ENCODE measurements at places on chromosomes 16 and 17.
A peak's percentile ranks its signal among the peaks of the same experiment; 100 is the strongest.

- H3K4me1 ChIP-seq: no peaks in the 10 kb centered on the region
- no peaks in the 10 kb centered on the region for H3K36me3 ChIP-seq
- no peak for DNase-seq
- H3K27ac ChIP-seq: peak overlapping the region; percentile 98
Measured at GRCh38 chr17:62629556-62630364, 2.3 kb downstream of the MRC2 start.

DNA sequence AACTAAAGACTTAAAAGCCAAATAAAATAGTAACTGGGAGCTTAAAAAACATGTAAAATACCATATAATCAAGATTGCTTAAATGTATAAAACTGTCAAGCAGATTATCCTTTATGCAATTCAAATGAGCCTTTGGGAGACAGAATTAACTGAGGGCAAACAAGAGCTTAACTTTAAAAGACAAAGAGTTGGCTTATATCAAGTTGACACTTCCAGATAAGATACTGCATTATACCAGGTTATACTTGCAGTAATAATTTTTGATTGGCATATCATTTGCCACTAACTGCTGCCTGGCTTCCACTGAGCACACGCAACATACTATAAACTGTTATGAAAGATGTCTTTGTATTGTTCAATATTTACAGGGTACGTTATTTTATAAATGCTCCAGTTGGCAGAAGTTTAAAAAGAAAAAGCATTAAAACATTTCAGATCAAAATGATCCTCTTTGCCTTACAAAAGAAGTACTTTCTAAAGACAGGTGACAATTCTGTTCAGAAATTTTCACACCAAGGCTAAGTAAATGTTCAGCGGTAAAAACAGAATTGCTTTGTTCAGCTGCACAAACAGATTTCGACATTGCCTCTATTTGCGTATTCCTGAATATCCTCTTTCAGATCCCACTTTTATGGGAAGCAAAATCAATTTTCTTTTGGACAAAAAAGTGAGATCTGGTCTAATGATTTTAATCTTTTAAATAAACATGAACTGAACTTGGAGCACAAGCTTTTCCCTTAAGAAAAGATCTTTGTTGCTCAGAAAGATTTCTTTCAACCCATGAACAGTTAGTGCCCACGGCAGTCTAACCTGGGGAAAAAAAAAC lies 50.7 kb downstream of the TOX3 start:
- no peaks in the 10 kb centered on the region for H3K36me3 ChIP-seq
- DNase-seq: no peak
- H3K27ac ChIP-seq: no peak overlapping the region
- H3K4me3 ChIP-seq: no peak overlapping the region

- H3K4me3 ChIP-seq: no peak overlapping the region
- DNase-seq: no peak
- H3K36me3 ChIP-seq: no peaks in the 10 kb centered on the region
- H3K27ac ChIP-seq: no peak overlapping the region
Measured at GRCh38 chr16:68860978-68861892, 17.9 kb downstream of the TANGO6 start.

DNA sequence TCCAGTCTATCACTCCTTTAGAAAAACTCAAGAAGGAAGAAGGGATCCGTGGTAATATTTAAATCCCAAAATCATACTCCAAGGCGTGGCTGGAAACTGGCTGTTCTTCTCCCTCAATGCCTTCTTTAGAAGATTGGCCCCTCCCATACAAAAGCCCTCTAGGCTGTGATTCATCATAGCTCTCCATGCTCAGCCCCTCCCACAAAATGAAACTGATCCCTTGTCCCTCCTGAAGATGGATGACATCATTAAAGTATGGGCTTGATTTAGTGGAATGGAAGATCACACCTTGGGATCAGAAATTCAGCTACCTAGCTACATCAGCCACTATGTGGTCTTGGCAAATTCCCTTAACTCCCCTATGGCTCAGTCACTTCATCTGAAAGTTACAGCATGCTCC lies 4.1 kb downstream of the GRIN2A start:
- H3K4me1 ChIP-seq: peaks cover 13% of the 10 kb centered on the region
- H3K36me3 ChIP-seq: no peaks in the 10 kb centered on the region
- no peak for DNase-seq
- peaks cover 3% of the 10 kb centered on the region for H3K27me3 ChIP-seq

- DNase-seq: no peak
- H3K36me3 ChIP-seq: no peaks in the 10 kb centered on the region
- H3K4me3 ChIP-seq: no peak overlapping the region
- H3K4me1 ChIP-seq: no peaks in the 10 kb centered on the region
- no peak overlapping the region for H3K27ac ChIP-seq
Measured at GRCh38 chr16:48041981-48042421, 113.8 kb downstream of the ABCC12 start.

- no peak overlapping the region for H3K27ac ChIP-seq
- H3K4me3 ChIP-seq: no peak overlapping the region
- no peak for DNase-seq
- H3K4me1 ChIP-seq: no peaks in the 10 kb centered on the region
Measured at GRCh38 chr17:72702136-72702735, 390.3 kb downstream of the SLC39A11 start.

DNA sequence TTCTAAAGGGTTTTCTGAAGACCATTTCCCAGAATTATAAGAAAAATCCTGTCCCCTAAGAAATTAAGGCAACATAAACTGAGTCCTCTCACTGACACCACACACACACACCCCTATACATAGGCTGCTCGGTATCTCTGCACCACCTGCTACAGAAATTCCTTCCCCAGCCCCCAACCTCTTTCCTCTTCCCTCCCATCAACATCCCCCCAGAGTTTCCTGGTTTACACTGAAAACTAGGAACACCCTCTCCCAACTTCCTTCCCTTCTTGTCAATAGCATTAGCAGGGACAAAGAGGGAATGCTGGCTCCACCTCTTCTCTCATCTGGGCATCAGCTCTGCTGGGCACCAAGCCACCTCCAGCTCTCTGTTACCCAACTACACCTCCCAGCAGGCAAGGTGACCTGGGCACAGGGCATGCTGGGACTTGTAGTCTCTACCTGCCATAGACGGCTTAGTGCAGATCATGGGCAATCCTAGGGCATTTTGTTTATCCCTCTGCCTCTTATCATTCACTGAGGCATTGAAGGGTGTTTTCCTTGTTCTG lies 15.7 kb downstream of the CAVIN1 start:
- DNase-seq: peak; percentile 72
- no peaks in the 10 kb centered on the region for H3K27me3 ChIP-seq
- no peaks in the 10 kb centered on the region for H3K36me3 ChIP-seq
- H3K27ac ChIP-seq: peak overlapping the region; percentile 91
- no peak overlapping the region for H3K4me3 ChIP-seq

DNA sequence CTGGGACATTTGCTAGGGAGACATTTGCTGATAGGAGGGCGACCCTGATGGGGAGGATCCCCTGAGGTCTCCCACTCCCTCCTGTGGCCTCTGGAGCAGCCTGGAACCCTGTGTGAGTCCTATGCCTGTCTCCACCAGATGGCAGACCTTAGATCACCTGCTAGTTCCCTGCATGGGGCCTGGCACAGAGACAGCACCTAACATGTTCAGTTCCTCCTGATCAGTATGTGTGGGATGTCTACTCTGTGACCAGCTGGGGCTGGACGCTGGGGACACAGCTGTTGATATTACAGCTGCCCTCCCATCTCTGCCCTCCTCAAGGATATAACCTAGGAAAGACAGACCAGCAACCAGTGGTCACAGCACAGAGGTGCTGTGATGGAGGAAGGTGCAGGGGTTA lies 1.1 kb upstream of the ADCY7 start:
- no peaks in the 10 kb centered on the region for H3K36me3 ChIP-seq
- H3K27ac ChIP-seq: no peak overlapping the region
- H3K27me3 ChIP-seq: no peaks in the 10 kb centered on the region
- no peaks in the 10 kb centered on the region for H3K4me1 ChIP-seq
- no peak for DNase-seq
- no peak overlapping the region for H3K4me3 ChIP-seq

DNA sequence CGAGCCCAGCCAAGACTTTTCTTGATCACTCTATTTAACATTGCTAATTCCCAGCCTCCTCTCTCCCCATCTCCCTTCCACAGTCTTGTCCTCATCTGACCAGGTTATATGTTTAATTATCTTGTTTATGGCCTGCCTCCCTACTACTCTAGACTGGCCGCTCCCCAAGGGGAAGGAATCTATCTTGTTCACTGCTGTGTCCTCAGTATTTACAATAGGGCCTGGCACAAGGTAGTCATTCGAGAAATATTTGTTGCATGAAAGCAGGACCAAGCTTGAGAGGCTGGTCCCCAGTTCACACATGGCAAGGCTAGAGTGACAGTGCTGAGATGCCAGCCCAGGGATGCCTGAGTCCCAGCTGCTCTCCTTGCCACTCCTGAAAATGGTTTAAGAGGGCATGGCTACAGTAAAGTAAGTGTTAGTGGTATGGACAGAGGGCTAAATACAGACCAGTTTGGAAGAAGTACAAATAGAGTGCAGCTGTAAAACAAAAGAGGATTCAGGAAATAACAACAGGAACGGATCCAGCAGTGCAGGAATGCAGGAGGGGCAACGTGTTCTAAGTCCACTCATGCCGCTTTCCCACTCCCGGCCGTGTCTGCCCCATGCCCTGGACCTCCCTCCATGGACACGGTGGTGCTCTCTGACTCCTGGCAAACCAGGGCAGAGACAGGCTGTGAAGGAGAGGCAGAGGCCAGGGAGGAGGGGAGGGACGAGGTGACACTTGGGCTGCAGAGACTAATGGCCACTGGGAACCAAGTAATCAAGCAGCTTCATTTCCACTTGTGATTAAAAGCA lies 65.6 kb downstream of the TOM1L2 start:
- H3K4me1 ChIP-seq: no peaks in the 10 kb centered on the region
- H3K36me3 ChIP-seq: no peaks in the 10 kb centered on the region
- no peak for DNase-seq

- H3K4me3 ChIP-seq: no peak overlapping the region
- H3K27ac ChIP-seq: peak overlapping the region; percentile 49
- H3K36me3 ChIP-seq: no peaks in the 10 kb centered on the region
- H3K27me3 ChIP-seq: no peaks in the 10 kb centered on the region
- DNase-seq: peak; percentile 85
Measured at GRCh38 chr17:19317359-19318095, 45.0 kb downstream of the B9D1 start.

GRCh38 chr16:11232852-11233726 lies 22.9 kb downstream of the SOCS1 start:
- H3K36me3 ChIP-seq: no peaks in the 10 kb centered on the region
- no peak overlapping the region for H3K27ac ChIP-seq
- H3K27me3 ChIP-seq: no peaks in the 10 kb centered on the region
- DNase-seq: no peak
- no peaks in the 10 kb centered on the region for H3K4me1 ChIP-seq

DNA sequence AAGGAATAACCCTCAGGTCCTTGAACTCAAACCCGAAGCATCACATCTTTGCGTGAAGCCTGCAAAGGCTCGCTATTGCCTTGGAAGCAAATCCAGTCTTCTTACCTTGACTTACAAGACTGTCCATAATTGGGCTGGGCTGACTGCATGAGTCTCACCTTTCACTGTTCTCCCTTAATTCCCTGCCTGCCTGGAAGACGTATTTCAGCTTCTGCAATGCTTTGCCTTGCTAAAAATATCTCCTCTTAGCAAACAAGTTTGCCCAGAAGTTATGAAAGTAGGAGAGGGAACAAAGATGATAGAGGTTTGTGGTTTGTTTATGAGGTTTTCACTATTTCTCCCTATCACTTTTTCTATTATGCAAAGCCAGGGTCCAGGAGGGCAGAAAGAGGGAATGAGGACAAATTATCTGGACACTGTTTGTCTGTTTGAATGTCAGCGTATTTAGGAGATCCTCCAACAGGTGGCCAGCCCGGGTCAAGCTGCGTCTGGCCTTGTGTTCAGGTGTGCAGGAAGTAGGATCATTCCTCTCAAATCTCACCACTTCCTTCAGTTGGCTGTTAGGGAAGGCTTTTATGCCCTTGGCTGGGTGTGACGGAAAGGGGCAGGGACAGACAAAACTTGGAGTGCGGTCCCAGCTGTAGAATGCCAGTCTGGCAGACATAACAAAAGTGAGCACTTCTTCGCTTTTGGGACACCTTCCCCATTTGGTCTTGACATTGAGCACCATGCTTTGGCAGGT lies 488.9 kb downstream of the CDH13 start:
- H3K4me1 ChIP-seq: no peaks in the 10 kb centered on the region
- no peak for DNase-seq
- no peaks in the 10 kb centered on the region for H3K36me3 ChIP-seq
- no peak overlapping the region for H3K4me3 ChIP-seq
- H3K27ac ChIP-seq: no peak overlapping the region

DNA sequence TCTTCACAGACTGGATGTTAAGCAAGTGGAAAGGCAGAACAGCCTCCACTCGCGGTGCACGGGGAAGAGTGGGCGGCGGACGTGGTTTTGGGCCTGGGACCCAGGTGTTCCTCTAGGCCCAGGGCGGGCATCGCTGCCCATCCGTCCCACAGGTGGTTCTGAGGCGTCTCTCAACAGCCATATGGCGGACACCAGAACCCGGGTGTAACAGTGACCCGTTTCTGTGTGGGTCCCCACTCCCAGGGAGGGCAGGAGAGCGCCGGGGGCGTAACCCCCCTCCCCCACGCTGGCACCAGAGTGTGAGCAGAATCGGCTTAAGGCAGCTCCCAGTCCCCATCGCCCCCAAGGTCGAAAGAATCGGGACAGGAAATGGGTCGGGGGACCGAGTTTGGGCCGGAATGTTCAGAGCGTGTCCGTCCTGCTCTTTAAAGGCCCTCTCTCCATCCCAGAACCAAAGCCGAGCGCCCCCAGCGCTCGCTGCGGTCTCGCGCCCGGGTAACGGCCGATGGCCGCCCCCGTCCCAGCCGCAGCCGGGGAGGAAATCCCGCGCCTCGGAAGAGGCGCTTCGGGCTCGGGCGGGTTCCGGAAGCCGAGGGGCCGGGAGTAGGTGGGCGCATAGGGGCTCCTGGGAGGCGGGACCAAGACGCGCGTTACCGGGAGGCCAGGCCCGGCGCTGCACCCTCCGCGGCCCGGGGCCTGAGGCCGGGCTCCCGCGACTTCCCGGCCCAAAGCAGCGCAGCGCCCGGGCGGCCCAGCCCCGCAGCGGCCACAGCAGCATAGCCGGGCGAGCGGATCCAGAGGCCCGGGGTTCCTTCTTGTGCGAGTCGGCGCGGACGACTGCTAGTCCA lies at the start of gene TK2:
Gene TK2 (minus strand): TSS at position 839 of the 848 bp plus-strand sequence. CDS start 61 bp downstream, at position 778.
- H3K36me3 ChIP-seq: no peaks in the 10 kb centered on the region
- peak within 1 kb of the TSS; percentile 73 for H3K4me3 ChIP-seq
- H3K27me3 ChIP-seq: no peaks in the 10 kb centered on the region
- DNase-seq: peak; percentile 61
